Activated CD4-positive, CD25-positive, alpha-beta regulatory T cell treated with anti-CD3 and anti-CD28 coated beads, Interleukin-2, amount 50 U/mL, for 16 hours (primary cell): ENCODE measurements at places on chromosomes 5 and 9.

GRCh38 chr5:172403189-172403796 is 51.0 kb downstream of the SH3PXD2B start:
- no peak for DNase-seq

GRCh38 chr5:125699860-125700259 is 723.3 kb upstream of the GRAMD2B start:
- DNase-seq = no peak

DNA sequence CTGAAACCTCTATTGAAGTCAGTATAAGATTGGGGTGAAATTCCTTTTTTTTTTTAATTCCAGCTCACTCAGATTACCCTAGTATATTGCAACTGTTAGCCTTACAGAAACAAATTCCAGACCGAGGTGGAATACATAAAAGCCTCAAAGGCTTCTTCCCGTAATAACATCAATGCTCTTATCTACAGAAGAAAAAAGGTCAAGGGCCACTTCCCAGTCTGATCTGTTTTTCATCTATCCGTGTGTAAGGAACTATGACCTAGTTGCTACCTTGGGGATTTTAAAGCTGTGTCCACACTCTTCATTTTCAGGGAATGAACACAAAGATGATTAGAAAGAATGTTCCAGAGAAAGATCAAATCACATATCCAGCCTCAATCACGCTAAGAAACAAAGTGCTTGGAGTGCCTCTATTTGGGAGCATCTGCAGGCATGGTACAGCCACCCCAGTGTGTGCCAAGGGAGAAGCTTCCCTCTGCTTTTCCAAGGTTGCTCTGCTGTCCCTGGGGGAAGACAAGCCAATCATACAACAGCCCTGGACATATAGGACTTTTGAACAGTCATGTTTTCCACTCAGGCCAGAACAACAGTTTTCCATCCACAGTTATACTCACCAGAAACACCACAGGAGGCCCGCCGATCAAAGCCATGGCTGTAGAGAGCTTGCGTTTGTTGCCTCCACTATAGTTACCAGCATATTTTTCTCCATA is 23.5 kb downstream of the NIPSNAP3B start:
- DNase-seq = no peak

DNA sequence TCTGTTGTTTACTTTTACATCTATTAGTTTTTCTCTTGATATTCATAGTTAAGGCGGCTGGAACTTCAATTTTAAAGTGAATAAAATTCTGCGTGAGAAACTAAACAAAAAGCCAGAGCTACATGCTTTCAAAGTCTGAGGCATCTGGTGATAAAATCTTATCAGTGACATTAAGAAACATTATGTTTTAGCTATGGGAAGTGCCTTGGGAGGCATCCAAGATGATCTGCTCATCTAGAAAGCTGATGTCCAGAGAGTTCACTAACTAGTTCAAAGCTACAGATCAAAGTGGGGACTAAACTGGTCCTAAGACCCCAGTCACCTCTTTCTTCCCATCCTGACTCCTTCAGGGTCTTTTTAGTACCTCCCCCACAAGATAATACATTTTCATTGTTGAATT is 37.2 kb downstream of the MRPS27 start:
- DNase-seq = no peak

DNA sequence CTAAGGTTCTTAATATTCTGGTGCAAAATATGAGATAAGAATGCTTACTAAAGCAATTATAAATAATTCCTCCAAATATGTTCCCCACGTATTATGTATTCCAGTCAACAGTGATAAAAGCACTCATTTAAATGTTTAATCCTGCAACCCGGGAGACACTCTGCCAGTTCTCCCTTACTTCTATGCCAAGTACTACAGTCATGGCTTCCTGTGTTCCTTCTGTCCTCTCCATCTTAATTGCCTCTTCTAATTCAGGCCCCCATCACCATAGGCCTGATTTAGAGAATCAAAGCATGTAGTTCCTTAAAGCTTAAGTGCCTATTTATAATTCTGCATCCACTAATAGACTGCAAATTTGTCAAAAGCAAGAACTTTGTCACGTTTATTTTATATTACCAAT is 474.8 kb downstream of the SEMA5A start:
- no peak for DNase-seq
